Right forelimb (tissue), 1 donor: ENCODE measurements at places on chromosomes 7 and 10.
A peak's percentile ranks its signal among the peaks of the same experiment; 100 is the strongest.

DNA sequence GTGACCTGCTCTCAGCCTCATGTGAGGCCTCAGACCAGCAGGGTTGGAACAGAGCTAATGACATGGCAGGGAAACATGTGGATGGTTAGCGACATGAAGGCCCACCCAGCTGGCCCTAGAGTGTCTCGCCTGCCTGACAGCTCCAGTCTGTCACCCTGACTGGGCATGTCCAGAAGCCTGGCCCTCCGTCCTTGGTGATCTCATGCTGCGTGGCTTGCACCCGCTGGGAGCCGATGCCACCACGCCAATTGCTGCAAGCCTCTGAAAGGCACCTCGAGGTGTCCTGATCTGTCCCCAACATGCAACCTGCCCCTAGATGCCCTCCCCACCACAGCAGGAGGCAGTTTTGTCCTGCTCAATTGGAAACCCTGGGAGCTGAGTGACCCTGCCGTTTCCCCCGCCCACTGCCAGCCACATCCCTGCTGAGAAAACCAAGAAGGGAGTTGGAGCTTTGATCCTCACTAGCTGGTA, 27.8 kb upstream of the RET start:
- DNase-seq, result peak; percentile 23

DNA sequence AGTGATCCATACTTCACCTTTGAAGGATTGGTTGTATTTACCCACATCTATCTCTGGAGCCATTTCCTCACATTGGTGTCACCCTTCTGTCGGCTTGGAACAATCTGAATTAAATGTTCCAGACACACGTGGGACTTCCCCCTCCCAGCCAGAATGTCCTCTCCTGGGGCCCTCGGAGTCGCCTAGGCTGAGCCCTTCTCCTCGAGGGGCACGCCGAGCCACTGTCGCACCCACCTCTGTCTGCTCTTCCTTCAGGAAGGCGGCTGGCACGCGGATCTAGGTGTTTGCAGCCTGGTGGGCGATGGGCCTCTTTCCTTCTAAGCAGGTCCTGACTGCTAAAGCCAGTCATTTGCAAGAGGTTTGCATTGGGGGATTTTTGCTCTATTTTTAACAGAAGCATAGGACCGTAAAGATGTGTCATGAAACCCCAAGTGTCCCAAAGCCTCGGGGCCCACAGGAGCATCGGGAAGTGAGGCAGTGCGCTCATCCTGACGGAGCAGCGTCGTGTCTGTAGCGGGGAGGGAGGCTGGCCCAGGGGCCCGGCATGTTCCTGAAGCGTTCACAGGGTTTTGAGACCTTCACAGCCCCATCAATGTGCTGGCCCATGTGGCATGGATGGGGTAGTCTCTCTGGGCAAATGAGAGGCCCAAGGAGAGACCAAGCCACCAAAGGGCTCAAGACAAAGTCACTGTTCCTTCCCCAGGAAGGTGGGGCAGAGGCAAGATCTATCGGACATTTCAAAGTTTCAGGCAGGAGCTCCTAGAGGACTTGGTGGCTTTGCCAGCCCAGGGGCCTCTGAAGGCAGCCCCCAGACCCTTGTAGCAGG, 86.7 kb downstream of the RGS10 start:
- no peak for DNase-seq

DNA sequence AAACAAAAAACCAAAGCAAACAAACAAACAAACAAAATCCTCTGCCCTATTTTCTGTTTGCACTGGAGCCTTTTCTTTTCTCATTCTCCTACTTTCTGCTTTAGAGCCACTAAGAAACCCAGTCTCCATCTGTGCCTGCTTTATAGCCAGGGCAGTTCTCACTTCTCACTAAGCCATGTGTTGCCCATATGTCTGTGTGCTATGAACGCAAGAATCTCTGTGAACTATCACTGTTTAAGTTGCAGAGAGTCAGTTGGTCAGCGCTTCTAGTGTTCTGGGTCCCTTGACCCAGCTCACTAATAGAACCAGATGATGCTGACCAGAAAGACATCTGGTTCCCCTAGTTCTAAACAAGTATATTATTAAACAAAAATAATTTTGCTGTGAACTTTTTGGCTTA, 81.4 kb downstream of the FAM185A start:
- DNase-seq, result no peak

DNA sequence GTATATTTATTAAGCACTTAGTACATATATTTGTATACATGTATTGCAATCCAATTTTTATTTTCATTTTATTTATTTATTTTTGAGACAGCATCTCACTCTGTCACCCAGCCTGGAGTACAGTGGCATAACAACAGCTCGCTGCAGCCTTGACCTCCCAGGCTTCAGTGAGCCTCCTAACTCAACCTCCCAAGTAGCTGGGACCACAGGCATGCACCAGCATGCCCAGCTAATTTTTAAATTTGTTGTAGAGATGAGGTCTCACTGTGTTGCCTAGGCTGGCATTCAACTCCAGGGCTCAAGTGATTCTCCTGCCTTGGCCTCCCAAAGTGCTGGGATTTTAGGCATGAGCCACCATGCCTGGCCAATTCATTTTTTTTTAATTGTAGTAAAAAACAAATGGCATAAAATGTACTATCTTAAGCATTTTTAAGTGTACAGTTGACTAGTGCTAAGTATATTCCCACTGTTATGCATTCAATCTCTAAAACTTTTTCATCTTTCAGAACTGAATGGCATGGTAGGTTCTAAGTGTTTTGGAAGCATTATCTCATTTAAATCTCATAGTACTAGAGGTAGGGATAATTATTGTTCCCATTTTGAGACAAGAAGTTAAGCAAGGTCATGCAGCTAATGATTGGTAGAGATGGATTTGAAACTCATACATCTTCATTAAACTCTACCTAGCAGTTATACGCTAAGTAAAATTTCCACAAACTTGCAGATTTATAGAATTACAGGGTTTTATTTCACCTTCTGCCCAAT, 264.0 kb upstream of the NFE2L3 start:
- no peak for DNase-seq

DNA sequence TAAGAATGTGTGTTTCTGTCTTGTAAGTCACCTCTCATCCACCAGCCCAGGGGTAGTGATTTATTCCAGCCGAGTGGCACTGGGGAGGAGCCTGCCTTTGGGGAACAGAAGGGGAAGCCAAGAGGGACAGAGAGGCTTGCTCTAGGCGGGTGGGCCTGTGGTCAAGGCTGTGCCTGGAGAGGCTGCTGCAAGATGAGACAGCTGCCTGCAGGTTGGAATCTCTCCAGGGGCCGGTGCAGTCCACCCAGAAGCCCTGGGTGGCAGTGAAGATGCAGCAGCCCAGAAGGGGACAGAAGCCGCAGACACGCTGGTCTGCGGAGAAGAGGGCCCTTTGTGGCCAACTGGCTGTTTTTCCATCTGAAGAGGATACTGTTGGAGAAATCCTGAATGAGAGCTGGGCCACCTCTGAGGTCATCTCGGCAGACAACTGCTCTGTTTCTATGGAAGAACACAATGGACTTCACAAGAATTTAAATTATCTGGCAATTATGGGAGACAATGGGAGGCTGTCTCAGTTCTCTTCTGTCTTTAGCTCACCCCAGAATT, 175.7 kb downstream of the GFRA1 start:
- no peak for DNase-seq

DNA sequence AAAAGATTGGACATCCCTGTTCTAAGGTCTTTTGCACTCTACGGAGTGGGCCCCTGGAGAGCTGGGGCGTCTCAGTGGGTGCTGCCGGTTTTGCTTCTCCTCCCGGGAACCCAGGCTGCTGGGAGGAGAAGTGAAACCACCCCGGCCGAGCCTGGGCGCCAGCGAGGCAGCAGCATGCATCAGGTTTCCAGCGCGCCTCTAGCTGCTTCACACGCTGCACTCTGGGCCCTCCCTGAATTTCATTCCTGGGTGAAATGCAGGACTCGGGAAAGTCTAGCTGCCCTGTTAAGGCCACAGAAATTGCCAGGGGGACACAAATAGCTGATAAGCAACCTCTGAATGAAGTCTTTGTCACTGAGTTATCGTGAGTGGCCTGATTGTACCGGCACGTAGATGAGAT, 127.4 kb downstream of the TRRAP start:
- no peak for DNase-seq

DNA sequence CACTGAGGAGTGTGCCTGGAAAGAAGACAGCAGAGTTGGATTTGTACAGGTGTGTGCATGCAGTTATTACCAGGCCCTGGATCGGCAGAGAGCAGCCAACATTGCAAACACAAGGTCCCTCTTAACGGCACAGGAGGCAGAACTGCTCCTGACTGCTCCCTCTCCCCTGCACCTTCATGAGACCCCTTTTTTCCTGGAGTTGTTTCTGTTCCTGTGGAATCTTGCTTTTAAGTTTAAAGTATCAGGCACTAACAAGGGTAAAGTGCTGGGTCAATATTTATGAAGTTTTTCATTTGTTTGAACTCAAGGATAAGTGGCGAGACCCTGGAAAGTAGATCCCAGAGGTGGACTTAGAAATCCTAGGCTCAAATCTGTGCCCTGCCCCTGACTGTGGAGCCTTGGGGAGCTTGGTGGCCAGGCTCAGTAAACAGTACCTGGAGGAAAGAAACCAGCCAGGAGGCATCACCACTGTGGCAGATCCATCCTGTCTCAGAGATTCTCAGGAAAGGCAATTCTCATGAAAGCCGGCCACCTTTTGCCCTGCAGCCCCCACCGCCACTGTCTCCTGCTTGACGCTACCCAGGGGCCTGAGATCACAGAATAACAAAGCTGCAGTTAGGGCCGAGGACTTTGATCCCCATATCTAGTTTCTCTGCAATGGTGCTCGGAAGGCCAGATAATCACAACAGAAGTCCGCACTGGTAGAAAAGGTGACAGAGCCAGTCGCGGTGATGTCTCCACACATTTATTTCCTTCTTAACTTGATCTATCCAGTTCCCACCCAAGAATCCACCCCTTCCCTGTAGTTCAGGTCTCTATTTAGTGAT, 36.7 kb downstream of the DDC start:
- no peak for DNase-seq

DNA sequence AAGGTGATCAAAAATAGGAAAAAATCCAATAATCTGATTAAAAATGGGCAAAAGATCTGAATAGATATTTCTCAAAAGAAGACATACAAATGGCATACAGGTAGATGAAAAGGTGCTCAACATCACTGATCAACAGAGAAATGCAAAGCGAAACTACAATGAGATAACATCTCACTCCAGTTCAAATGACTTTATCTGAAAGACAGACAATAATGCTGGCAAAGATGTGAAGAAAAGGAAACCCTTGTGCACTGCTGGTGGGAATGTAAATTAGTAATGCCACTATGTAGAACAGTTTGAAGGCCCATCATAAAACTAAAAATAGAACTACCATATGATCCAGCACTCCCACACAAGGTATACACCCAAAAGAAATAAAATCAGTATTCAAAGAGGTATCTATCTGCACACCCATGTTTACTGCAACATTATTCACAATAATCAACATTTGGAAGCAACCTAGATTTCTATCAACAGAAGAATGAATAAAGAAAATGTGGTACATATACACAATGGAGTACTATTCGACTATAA, 85.0 kb downstream of the LRRN3 start:
- no peak for DNase-seq

DNA sequence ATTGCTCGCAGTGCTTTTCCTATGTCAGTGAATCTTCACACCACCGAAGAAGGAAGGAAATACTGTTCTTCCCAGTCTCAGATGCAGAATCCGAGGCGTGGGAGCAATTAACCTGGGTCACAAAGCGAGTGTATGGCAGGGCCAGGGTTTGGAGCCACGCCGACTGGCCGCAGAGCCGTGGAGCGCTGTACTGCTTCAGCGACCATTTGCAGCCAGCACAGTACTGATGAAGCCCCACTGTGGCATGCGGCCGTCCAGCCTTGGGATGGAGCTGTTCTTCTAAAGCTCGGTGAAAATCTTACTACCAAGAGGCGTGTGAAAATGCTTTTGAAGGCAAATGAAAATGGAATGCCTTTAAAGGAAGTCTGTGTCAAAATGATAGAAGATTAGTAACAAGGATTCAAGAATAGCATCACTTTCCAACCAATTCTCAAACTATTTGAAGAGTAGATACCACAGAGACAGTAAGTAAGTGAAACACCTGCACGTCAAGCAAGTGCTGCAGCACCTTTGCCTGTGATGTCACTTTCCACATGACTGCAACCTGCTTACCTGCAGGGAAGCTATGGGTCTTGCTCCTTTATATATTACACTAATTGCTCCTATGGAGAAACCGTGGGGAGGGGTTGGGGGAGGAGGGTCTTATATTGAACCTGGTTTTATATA, 4.9 kb downstream of the PPP2R2D start:
- DNase-seq, result no peak

DNA sequence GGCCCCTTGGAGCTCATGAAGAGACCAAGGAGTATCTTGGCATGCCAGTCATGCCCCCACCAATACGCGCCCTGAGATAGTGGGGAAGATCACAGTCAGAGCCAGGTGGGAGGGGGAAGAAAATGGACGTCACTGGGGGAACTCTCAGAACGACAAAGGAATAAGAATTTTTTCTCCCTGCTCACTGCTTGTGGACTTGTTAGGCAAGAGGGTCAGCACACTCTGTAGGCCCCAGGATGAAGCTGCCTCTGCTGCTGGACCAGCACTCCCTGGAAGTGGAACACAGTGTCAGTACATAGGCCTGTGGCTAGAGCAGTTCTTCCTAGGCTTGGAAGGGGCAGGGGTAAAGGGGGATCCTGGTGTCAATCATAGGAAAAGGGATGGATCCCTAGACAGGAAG, 46.5 kb downstream of the DRGX start:
- DNase-seq, result no peak

DNA sequence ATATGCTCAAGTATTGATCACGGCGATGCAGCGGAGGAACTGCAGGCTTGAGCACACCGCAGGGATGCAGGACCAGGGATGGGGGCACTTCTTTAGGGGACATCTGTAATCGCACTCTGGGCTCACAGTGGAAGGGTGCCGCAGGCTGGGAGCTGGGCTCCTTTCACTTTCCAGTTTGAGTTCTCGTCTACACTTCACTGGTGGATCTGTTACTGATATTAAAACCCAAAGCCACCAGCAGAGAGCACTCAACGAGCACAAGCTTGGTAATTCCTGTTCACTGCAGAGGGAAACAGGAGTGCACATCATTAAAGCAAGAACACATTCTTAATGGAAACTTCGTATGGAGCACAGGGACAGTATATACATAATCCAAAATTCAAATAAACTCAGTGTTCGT, 91.3 kb downstream of the PARD3 start:
- no peak for DNase-seq

DNA sequence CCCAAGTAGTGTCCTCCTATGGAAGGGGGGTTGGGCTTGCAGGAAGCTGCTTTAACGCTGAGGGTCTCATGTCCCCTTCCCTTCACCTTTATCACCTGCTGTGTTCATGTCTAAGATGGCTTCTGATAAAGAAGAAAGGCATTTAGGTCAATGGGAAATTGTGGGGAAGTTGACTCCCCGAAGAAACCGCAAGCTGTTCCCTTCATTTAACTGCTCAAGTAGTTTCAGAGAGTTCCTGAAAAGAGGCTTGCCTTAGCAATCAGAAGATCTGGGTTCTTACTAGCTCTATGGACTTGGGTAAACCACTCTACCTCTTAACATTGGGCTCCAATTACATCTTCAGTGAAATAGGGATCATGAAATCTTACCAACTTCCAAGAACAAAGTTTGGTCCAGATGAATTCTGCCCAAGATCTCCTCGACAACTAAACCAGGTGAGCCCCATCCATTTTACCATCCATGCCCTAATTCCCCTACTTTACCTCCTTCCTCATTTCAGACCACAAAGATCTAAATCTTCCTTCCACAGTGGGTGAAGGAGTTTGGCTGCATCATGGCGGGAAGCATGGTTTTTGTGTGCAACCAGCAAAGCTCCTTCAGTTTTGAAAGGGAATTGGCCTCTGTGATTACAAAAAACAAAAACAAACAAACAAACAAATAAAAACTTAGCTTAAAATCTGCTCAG, 30.4 kb upstream of the UCN3 start:
- no peak for DNase-seq
